ENCODE measurements at places on chromosomes 4 and X. TPM values are rescaled to one million over a fixed set of nuclear protein-coding genes. Genes with fewer than 3 reads are reported as not detected.

IL2 gene
- total RNA-seq, result not detected

MTMR1 gene
- total RNA-seq, result 23.6 TPM

IDUA gene
- total RNA-seq, result 58.0 TPM

RNF128 gene
- not detected for total RNA-seq

USP17L13 gene
- not detected for total RNA-seq

SMAD1 gene
- 18.1 TPM for total RNA-seq

OTUD4 gene
- total RNA-seq, result 35.0 TPM

GRCh38 chr4:123870216-123870876, 473.8 kb downstream of the SPRY1 start:
- no peak overlapping the region for H3K4me3 ChIP-seq
- no peaks in the 10 kb centered on the region for H3K36me3 ChIP-seq
- no peaks in the 10 kb centered on the region for H3K27me3 ChIP-seq
- DNase-seq, result no peak
- H3K4me1 ChIP-seq, result peaks cover 1% of the 10 kb centered on the region
- H3K27ac ChIP-seq, result no peak overlapping the region

DNA sequence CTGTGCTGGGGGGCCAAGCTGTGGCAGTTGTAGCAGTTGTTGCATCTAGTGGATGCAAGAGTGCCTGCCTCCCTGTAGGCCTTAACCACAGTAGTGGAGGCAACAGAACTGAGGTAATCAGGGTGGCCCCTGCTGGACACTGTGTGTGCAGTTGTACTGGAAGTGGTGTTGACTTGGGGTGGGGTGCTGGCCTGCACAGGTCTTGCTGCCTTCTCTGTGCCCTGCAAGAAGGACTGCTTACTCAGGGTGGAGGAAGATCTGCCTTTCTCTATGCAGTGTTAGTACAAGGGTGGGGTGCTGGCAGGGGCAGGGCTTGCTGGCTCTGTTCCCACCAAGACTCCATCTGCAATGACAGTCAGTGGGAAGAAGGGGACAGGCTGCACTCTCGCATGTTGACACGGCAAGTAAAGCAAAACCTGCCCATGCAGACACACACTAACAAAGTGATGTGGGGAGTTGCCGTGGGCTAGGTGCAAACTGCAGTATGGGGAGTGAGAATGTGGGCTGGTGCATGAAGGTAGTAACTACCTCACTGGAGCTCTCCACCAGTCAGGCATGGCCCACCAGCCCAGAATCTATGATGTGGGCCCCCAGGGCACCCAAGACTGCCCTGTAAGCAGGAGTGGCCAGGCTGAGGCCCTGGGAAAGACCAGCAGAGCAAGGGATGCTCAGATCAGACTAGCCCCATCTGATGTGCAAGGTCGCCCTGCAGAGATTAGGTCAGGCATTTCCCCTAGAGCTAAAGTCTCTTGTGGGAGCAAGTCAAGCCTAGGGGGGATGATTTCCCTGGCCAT, 594.9 kb downstream of the TECRL start:
- H3K4me3 ChIP-seq, result no peak overlapping the region
- H3K4me1 ChIP-seq, result no peaks in the 10 kb centered on the region
- no peak overlapping the region for H3K27ac ChIP-seq
- no peaks in the 10 kb centered on the region for H3K36me3 ChIP-seq
- DNase-seq, result no peak
- H3K27me3 ChIP-seq, result no peaks in the 10 kb centered on the region

DNA sequence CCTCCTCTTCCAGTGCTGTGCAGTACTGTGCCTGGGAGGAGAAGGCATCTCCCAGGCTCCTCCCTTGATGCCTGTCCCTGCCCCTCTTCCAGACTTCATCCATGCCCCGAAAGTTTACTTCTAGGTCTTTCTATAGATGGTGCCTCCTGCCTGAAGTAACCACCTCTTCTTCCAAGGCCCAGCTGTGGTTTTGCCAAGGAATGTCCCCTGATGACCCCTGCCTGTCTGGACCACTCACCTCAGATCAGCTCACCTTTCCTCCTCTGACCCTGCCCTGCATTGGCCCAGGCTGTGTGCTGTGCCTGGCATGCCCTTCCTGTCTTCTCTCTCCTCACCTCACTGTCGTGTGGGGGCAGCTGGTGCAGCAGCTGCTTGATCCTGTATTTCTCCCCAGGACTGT, 6.8 kb downstream of the PRICKLE3 start:
- H3K27me3 ChIP-seq, result no peaks in the 10 kb centered on the region
- no peak for DNase-seq
- peaks cover 9% of the 10 kb centered on the region for H3K4me1 ChIP-seq
- H3K27ac ChIP-seq, result no peak overlapping the region

GRCh38 chr4:186701788-186702187, 21.9 kb downstream of the FAT1 start:
- peaks cover 77% of the 10 kb centered on the region for H3K4me1 ChIP-seq
- no peaks in the 10 kb centered on the region for H3K27me3 ChIP-seq
- DNase-seq, result no peak
- peaks cover 43% of the 10 kb centered on the region for H3K36me3 ChIP-seq

- H3K27me3 ChIP-seq, result no peaks in the 10 kb centered on the region
- no peak overlapping the region for H3K27ac ChIP-seq
- H3K4me1 ChIP-seq, result no peaks in the 10 kb centered on the region
- H3K4me3 ChIP-seq, result no peak overlapping the region
- DNase-seq, result no peak
Observed at GRCh38 chrX:125089761-125090445, 229.8 kb upstream of the TEX13C start.

DNA sequence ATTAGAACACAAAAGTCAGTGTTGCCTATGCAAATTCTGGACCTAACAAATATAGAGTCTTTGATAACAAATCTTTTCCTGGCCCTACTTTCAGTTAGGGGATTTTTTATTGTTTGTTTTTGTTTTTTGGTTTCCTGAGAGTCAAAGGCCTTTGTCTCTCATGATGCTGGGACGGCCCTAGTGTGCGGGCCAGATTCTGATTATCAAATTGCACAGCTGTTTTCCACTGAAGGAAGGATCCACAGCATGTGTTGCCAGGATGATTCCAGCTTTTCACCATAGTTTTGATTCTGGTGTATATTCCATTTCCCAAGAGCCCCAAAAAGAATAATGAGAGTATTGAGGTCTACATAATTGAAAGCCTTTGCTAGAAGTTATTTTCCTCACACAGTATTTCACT, 248.2 kb downstream of the CAMK2D start:
- no peak for DNase-seq
- no peak overlapping the region for H3K4me3 ChIP-seq
- H3K27me3 ChIP-seq, result no peaks in the 10 kb centered on the region
- no peaks in the 10 kb centered on the region for H3K4me1 ChIP-seq
- H3K27ac ChIP-seq, result no peak overlapping the region
- H3K36me3 ChIP-seq, result peaks cover 55% of the 10 kb centered on the region

DNA sequence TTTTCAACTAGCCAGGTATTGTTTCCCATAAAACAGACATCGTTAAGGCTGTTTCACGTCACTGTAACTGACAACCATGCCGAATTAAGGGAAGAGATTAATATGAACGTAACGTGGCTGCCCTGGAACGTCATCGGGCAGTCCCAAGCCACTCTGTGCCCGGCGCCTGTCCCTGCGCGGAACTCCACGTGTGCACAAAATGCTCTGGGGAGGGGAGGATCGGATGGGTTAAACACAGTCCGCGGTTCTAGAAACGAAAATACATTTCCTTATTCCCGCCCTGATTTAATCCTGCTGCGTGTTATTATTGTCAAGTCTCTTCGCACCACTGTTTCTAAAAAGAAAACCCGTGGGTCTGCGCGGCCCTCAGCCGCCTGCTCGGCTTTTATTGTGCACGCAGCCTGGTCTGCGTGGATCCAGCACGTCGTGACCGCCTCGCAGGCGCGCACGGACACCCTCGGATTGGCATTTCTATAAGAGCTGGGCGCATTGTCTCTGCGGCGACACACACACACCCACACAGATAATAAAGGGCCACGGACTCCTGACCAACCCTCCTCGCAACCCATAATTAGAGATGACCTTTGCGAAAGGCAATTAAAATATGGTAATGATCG, 69.6 kb upstream of the BCOR start:
- no peak for DNase-seq
- peak overlapping the region; percentile 93 for H3K27ac ChIP-seq
- H3K36me3 ChIP-seq, result peaks cover 3% of the 10 kb centered on the region
- H3K4me1 ChIP-seq, result peaks cover 71% of the 10 kb centered on the region
- no peaks in the 10 kb centered on the region for H3K27me3 ChIP-seq

DNA sequence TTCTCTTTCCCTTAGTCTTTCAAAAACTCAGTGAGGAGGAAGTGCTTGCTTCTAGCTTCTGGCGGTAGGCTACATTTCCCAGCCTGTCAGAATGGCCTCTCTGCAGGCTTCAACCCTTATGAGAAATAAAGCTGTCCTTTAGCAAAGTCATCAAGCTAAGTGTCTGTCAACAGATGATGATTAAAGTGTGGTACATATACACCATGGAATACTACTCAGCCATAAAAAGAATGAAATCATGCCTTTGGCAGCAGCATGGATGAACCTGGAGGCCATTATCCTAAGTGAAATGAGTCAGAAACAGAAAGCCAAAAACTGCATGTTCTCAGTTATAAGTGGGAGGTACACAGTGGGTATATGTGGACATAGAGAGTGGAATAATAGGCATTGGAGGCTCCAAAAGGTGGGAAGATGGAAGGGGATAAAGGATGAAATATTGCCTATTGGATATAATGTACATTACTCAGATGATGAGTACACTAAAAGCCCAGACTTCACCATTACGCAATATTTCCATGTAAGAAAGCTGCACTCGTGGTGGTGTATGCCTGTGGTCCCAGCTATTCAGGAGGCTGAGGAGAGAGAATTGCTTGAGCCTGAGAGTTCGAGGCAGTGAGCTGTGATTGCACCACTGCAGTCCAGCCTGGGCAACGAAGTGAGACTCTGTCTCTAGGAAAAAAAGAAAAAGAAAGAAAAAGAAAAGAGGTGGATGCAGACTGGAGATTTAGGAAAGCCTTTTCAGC, 7.9 kb downstream of the TRIM2 start:
- H3K27ac ChIP-seq, result no peak overlapping the region
- H3K4me3 ChIP-seq, result no peak overlapping the region
- no peak for DNase-seq
- no peaks in the 10 kb centered on the region for H3K36me3 ChIP-seq
- peaks cover 2% of the 10 kb centered on the region for H3K27me3 ChIP-seq

GRCh38 chr4:81380437-81380836, 91.3 kb downstream of the RASGEF1B start:
- peaks cover 8% of the 10 kb centered on the region for H3K27me3 ChIP-seq
- H3K4me1 ChIP-seq, result no peaks in the 10 kb centered on the region
- H3K36me3 ChIP-seq, result no peaks in the 10 kb centered on the region
- H3K27ac ChIP-seq, result no peak overlapping the region

- peaks cover 33% of the 10 kb centered on the region for H3K4me1 ChIP-seq
- no peaks in the 10 kb centered on the region for H3K36me3 ChIP-seq
- no peaks in the 10 kb centered on the region for H3K27me3 ChIP-seq
- H3K27ac ChIP-seq, result peak overlapping the region; percentile 8
Observed at GRCh38 chr4:84952004-84952403, 14.5 kb downstream of the WDFY3 start.

DNA sequence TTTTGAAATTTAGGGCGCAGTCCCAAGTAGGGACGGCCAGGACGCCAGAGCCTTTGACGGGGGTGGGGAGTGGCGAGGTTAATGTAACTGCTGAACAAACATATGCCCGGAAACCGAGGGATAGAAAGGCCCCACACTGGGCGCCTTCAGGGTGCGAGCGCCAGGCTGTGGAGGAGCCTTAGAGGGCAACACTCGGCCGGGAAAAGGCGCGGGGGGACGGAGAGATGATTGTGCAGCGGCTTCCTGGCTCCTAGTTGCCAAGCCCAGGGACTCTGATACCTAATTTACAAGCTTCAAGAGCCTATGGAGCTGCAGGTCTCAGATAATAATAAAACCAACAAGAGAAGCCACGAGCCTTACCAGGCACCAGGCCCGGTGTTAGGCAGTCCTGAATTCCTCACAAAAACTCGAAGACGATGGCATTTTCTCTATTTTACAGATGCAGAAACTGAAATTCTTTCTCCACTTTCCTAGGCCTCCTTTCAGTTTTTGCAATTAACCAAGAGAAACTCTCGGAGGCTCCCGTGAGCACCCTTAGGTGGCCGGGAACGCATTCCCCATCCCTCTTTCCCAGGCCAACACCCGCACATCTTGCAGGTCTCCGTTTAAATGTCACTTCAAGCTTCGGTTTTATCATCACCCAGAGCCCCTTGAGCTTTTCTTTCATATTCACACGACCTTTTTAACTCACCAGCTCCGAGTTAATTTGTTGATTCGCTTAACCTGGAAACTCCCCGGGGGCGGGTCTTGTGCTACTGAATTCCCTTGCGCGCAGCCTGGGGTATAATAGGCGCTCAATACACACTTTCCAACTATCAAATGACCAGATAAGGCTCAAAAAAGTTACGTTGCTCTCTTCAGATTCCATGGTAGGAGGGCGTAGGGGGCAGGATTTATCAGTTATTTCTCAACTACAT, 6.4 kb upstream of the GSX2 start:
- H3K4me3 ChIP-seq, result no peak overlapping the region
- DNase-seq, result no peak
- H3K27me3 ChIP-seq, result peaks cover 14% of the 10 kb centered on the region
- H3K4me1 ChIP-seq, result peaks cover 8% of the 10 kb centered on the region
- no peaks in the 10 kb centered on the region for H3K36me3 ChIP-seq

DNA sequence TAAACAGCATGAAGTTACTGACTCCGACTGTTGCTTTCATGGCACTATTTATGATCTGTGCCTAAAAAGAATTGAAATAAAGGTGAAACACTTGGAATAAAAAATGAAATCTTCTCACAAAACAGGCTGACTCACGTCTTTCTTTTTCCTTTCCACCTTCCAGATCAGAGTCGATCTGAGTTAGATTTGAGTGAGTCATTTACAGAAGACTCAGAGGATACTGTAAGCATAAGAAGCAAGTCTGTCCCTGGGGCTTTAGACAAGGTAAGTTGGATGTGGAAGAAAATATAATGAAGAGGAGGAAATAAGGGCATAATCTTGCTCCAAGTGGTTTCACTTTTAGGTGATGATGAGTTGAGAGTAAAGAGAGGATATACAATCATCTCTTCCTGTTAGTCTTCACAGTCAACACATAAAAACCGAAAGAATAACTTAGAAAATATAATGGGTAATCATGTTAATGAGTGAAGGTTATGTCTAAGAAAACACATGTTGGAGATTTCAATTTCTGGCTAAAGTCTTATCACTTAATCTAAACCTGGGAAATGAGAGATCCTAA, 89.7 kb downstream of the SYTL5 start:
- no peaks in the 10 kb centered on the region for H3K27me3 ChIP-seq
- no peak for DNase-seq
- no peaks in the 10 kb centered on the region for H3K36me3 ChIP-seq
- peaks cover 5% of the 10 kb centered on the region for H3K4me1 ChIP-seq

DNA sequence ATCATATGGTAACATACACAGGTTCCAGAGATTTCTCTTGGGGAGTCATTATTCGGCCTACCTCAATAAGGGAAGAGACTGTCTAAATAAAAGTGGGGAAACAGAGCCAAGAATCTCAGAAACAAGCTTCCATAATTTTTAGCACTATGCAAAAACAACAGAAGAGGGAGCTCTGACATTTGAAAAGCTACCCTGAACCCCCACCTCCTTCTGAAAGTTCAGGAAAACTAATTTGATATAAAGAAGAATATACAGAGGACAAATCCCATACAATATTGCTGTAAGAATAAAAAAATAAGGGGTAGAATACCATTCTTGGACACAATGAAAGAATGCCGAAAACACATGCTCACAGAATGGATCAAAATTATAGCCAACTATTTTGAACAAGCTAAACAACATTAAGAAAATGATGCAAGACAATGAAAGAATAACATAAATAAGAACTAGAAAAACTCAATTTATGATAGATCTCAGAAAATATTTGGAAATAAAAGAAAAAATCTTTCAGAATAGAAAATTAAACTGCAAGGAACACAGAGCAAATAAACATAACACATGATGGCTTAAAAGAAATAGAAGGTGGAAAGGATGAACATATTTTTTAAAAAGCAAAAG, 14.4 kb upstream of the ZNF41 start:
- no peak for DNase-seq
- H3K36me3 ChIP-seq, result no peaks in the 10 kb centered on the region

Data from osteocyte (in vitro differentiated cells).